WTC11 (cell line): ENCODE measurements at places on chromosomes 4 and X.

DNA sequence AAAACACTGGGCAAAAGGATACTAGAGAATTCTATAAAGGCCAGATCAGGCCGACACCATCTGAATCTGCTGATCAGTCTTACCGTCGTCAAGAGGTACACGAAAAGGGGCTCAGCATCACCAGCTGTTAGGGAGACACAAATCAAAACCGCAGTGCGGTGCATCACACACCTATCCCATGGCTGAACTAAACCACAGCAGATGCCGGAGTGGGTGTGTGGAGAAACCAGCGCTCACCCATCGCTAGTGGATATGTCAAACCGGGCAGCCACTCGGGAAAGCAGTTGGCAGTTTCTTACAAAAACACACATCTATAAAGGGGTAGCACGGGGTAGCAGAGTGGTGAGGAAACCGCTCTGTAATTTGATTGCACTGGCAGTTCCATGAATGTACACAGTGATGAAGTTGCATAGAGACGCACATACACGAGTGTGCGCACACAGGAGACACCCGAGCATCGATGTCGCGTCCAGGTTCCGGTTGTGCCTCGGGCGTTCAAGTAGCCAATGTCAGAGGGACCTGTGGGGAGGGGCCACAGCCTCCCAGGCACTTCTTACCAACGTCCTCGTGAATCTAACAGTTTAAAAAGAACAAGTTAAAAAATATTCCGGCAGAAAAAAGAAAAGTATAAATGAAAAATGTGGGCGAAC lies 23.1 kb upstream of the CCNQ start:
- no peak for DNase-seq

GRCh38 chr4:128287141-128287870 lies at the start of gene PGRMC2:
Gene PGRMC2, minus strand, starts transcription at chr4:128287813. Its CDS starts 23 bp downstream, at chr4:128287790.
- DNase-seq, result peak; percentile 57

- DNase-seq, result no peak
Observed at GRCh38 chr4:107351196-107351595, 315.1 kb upstream of the DKK2 start.

DNA sequence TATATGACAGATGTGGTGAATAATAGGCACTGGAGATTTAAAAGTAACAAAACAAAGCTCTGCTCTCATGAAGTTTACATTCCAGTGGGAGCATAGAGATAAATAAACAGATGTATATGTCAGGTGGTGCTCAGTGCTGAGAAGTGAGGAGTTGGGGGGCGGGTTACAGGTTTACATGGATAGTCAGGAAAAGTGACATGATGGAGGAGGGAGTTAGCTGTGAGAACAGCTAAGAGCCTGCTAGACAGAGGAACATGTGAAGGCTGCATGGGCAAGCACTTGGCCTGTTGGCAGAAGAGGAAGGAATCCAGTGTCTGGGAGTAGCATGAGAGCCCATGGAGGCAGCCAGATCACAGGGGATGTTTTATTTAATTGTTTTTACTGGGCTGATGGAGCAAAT lies 10.2 kb upstream of the TMEM156 start:
- DNase-seq, result no peak

DNA sequence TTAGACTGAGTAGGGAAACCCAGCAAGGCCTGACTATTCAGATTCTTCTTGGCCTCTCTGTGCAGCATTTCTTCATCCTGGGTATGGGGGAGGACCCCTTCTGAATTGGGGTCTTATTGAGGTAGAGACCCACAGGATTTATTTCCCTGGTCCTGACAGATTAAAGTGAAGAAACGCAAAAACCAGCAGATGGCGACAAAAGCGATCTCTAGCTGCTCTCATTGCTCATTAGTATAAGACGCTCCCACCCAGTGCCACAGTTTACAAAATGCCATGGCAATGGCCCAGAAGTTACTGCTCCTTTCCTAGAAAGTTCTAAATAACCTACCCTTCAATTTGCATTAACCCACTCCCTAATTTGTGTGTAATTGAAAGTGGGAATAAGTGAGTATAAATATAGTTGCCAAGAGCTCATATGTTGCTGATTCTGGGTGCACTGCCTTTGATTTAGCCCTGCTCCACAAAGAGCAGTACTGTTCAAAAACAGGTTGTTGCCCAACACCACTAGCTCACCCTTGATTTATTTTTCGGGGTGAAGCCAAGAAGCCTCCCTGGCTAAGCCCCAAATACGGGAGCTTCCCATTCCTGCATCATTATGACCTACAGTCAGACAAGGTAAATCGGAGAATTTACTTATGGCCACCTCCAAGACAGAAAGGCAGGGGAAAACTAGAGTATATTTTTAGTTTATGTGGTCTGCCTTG lies 3.7 kb upstream of the BEX4 start:
- peak; percentile 22 for DNase-seq

GRCh38 chr4:74971862-74972261 lies 38.9 kb downstream of the PARM1 start:
- no peak for DNase-seq

GRCh38 chr4:48538358-48538757 lies 48.3 kb downstream of the ZAR1 start:
- DNase-seq, result no peak

- no peak for DNase-seq
Observed at GRCh38 chrX:102978594-102978993, 41.5 kb downstream of the RAB40AL start.

- no peak for DNase-seq
Observed at GRCh38 chrX:26522501-26522900, 306.5 kb downstream of the MAGEB5 start.

DNA sequence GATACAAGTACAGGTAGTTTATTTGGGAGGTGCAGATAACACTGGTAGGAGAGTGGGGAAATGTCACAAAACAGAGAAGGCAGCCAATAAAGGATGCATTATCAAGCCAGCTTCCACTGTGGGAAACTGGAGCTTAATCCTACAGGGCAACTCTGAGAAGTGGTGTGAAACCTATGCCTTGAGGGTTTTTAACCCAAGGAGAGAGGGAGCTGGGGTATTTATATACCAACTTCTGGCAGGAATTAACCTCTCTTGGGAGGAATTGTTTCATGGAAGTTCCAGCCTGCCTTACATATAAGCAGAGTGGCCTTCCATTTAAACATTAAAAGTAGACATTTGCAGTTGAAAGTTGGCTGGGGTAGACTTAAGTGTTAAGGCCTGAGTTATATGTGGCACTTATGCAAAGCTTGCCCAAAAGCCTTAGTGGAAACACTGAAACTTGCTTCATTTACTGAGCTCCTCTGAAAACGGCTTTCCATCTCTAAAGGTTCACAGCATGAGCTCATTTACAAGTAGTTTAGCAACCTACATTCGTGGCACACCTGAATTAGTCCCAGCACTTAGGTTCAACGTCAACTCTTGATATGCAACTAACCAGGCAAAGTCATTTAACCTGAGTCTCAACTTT lies 19.2 kb downstream of the MAGEB17 start:
- DNase-seq, result no peak
